ENCODE measurements at places on chromosomes 3 and 15.

DNA sequence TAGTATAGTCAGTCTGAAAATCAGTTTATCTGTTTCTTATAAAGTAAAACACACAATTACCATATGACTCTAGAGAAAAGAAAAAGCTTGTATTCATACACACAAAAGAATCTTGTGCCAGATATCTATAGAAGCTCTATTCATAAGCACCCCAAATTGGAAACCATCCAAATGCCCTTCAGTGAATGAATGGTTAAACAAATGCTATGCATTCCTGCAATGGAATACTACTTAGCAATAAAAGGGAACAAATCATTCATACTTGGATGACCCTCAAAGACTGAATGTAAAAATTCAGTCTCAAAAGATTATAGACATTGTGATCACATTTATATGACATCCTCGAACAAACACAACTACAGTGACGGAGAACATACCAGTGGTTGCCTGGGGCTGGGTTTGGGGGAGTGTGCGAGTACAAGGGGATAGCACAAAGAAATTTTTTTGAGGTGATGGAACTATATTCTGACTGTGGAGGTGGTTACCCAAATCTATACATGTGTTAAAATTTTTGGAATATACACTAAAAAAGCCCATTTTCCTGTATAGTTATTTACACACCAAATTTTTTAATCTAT, 680.6 kb downstream of the NTRK3 start:
- DNase-seq = no peak

GRCh38 chr3:195921334-195921791, 13.0 kb upstream of the TNK2 start:
- no peak for DNase-seq

GRCh38 chr3:77038930-77039605, 831 bp upstream of the ROBO2 start:
- DNase-seq = peak; percentile 81

DNA sequence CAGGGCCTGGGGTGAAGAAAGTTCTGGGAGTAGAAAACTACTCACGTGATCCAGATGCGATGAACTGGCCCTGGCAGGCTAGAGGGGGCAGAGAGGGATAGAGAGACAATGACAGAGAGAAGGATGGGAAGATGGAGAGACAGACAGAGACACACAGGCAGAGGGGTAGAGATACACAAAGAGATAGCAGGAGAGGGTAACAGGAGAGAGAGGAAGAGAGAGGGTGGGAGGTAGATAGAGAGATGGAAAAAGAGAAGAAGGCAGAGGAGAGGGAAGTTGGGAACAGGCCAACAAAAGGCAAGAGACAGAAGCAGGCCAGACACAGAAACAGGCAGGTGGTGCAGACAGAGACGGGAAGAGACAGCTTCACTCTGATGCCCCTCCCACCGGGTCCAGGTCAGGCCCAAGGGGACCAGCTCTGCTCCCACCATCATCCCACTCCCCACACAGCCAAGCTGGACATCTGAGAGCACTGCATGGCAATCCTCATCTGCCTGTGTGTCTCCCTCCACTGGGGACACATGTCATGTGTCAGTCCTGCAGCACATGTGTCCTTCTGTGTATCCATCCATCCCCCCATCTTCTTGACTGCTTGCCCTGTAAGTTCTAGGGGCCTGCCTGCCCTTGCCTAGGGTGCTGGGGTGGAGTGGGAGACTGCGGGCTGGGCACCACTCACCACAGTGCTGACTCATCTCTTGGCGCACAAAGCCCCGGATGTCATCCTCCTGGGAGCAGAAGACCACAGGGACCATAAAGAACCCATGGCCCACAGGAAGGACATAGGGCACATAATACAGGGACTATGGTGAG, 2.2 kb upstream of the UCN2 start:
- DNase-seq = no peak

DNA sequence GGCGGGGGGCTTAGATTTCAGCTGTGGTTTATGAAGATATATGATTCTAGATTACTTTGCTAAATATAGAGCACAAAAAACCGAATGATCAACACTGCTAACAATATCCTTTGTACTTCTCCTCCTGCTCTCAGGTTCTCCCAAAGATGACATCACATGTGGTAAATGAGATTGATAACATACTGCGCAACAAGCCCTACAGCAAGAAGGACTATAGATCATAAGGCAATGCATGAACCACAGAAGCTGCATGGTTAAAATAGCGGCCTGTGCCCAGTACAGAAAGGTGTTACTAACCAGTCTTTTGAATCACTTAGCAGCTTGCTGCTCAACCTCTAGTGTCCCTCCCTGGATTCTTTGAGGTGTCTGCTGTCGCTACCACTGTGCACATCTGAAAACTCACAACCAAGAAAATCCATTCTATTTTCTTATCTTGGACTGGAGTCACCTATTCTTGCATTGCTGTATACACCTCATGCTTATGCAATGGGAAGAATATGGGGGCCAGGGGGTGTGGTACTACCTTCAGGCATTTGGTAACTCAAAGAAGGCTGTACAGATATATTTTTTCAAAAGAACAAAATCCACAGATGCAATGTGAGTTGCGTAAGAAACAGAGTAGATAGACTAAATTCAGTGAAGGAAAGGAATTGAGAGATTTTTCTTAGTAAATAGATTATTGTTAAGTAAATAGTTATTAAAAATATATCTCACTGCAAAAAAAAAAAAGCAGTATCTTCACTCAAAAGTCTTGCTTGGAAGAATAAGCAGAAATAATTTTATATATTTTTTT, 18.2 kb downstream of the SSR3 start:
- DNase-seq = no peak

- no peak for DNase-seq
These were observed 18.3 kb upstream of the ATP8B4 start for GRCh38 chr15:50137330-50137761.

DNA sequence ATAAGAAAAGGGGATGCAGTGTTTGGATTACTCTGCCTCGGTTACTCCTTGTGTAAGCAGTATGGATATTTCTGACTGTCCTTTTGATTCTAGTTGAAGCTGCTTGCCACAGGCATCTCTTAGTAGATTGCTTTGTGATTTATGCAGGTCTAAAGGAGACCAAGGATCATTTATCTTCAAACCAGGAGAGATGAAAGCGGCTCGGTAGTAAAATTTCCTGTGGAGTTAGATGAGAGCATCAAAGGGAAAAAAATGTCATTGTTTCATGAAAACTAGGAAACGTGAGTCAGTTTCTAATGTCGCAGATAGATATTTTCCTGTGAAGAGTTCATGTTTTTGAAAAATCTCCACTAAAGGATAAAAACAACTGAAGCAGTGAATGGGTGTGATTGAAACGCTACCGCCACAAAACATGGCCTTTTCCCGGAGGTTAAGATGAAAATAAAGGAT, 254.0 kb upstream of the TBL1XR1 start:
- DNase-seq = no peak

- DNase-seq = no peak
These were observed 33.4 kb upstream of the TMEM87A start for GRCh38 chr15:42306681-42307080.

DNA sequence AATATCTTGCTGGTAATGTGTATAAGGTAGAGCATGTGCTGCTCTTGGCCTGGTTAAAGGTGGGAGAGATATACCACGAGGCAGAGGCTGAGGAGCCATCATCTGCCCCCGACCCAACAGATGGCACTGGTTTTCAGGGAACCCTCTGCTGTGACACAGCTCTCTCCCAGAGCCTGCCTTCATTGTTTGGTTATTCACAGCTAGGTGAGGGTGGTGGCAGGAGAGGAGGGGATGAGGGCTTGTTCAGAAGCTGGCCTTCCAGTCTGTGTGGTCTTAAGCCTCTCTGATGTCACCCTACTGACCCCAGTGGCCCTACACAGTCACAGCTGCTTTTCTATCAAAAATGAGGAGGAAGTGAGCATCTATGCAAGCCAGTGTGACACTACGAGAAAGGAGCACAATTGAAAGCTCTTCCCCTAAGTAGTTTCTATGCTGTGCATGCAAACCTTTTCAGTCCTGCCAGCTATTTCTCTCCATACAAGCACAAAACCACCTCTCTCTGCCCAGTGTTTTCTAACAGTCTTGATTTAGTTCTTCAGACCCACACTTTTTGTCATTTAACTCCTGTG, 258.4 kb upstream of the AGTR1 start:
- peak; percentile 18 for DNase-seq

DNA sequence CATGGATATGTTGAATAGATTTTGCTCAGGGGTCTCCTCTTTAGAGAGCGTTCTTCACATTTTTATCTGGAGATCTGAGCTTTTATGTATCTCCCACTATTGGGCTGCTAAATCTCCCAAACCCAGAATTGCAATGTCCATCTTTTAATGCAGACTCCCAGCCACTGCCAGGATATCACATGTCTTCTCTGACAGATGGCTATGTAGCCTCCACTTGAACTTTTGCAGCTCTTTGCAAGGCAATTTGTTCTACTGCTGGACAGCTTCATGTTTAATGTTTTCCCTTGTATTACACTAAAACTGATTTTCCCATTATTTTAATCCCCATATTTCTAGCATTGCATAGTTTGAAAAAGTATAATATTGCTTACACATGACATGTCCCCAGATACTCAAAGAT, 177.2 kb downstream of the LPP start:
- no peak for DNase-seq

GRCh38 chr3:99875929-99876841, 58.5 kb downstream of the CMSS1 start:
- DNase-seq = peak; percentile 73

- DNase-seq = no peak
These were observed 627.5 kb upstream of the LMCD1 start for GRCh38 chr3:7874116-7874515.

- DNase-seq = no peak
These were observed 247.3 kb upstream of the SUCLG2 start for GRCh38 chr3:67901681-67902080.

DNA sequence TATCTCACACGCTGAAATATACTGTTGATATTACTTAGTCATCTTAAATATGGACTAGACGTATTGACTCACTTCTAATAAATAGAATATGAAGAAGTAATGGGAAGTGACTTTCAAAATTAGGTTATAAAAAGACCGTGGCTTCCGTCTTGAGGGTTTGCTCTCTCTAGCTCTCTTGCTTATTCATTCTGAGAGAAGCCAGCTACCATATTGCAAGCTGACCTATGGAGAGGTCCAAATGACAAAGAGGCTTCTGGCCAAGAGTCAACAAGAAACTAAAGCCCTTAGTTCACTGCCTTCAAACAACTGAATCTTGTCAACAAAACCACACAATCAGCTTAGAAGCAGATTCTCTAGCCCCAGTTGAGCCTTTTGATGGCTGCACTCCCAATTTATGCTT, 46.1 kb downstream of the SLC9C1 start:
- DNase-seq = no peak

DNA sequence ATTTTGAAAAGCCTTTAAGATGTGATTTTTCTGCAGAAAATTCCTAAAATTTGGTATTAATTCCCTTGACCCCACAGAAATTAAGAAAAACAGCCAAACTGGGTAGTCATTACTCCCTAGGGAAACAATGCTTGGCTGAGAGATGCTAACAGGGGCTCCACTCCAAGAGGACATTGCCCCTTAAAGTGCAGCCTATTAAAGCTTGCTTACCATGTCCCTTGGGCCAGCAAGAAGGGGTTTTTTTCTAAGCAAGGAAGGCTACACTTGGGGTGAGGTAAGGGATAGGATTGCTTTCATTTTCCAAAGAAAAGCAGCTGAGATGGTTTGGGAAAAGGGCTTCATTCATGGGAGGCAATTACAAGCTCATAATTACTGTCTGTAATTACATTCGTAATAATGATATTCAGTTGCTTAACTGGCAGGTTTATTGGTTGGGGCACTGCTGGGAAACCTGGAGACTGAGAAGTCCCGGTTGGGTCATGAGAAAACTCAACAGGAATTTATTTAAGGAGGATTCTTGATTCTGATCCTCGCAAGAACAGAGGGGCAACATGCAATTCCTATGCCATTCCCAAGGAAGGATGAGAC, 247.5 kb downstream of the NR1D2 start:
- peak; percentile 45 for DNase-seq

DNA sequence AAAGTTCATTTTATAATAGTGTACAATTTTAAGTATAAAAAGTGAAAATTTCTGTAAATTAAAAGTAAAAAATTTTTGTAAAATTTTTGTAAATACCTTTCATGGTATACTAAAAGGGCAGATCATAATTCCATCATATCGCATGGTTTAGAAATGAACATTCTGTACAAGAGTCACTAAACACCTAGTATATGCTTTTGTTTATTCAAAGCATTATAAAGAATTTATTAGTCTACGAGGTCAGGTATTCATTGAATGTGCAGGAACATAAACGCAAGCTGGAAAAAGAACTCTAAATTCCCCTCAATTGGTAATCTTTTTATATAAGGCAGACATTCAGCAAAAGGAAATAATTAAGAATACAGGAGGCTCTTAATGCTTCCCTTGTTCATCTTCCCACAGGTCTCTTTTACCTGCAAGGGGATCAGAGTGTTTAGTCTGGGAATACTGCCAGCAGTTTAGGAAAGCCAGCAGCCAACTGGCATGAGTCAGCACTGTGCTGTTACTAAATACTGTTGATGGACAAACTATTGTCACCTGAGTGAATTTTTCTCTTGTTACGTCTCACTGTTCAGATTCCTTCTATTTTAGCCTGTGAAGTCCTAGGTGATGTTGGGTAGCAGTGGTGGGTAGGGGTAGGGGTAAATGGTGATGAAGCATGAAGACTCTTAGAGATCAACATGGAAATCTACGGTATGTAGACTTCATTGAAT, 70.1 kb downstream of the UQCC5 start:
- DNase-seq = peak; percentile 60

- no peak for DNase-seq
These were observed 29.3 kb downstream of the APPL1 start for GRCh38 chr3:57256844-57257243.

- peak; percentile 78 for DNase-seq
These were observed 146.9 kb upstream of the SEMA6D start for GRCh38 chr15:47570451-47570850.

DNA sequence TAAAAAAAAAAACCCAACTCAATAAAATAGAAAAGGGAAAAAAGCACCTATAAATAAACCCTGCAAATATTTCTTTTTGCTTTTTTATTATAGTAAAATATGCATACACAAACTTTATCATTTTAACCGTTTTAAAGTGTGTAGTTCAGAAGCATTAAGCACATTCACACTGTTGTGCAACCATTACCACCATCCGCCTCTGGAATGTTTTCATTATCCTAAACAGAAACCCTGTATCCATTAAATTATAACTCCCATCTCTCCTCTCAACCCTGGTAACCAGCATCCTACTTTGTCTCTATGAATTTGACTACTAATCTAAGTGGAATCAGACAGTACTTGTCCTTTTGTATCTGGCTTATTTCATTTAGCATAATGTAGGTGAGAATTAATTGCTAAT, 15.0 kb downstream of the CDCP1 start:
- DNase-seq = no peak

Measured in NCI-H82 (cell line).